ENCODE measurements at places on chromosomes 5 and 9. TPM values are rescaled to one million over a fixed set of nuclear protein-coding genes. Genes with fewer than 3 reads are reported as not detected.

DRD1 gene
- total RNA-seq: not detected

SH3GL2 gene
- total RNA-seq: under 0.01 TPM

PCAT7 gene
- total RNA-seq: not detected

ORM2 gene
- not detected for total RNA-seq

ZBTB34 gene
- total RNA-seq: 12.8 TPM

SH3RF2 gene
- total RNA-seq: 0.67 TPM

CARTPT gene
- not detected for total RNA-seq

HACD4 gene
- total RNA-seq: 0.19 TPM

MEIKIN gene
- total RNA-seq: not detected

ERAP2 gene
- 77.3 TPM for total RNA-seq

THOC3 gene
- total RNA-seq: 46.4 TPM

STKLD1 gene
- total RNA-seq: 0.33 TPM

PFN3 gene
- total RNA-seq: not detected

PPWD1 gene
- total RNA-seq: 29.1 TPM

WDR31 gene
- 0.29 TPM for total RNA-seq

ZDHHC11 gene
- total RNA-seq: 0.67 TPM

ESM1 gene
- 181 TPM for total RNA-seq

TXN gene
- total RNA-seq: 183 TPM

PDE6A gene
- total RNA-seq: under 0.01 TPM

CER1 gene
- not detected for total RNA-seq

NOXA1 gene
- total RNA-seq: 2.0 TPM

FAM221B gene
- not detected for total RNA-seq

INSL6 gene
- total RNA-seq: not detected

SVEP1 gene
- 0.33 TPM for total RNA-seq

GDA gene
- not detected for total RNA-seq

BAAT gene
- total RNA-seq: not detected

CCDC187 gene
- total RNA-seq: not detected

MUSK gene
- total RNA-seq: not detected

PCDHGA11 gene
- 11.4 TPM for total RNA-seq
